ENCODE measurements at places on chromosomes 7 and 10.
A peak's percentile ranks its signal among the peaks of the same experiment; 100 is the strongest.

GRCh38 chr7:50914460-50914859, 131.8 kb upstream of the GRB10 start:
- no peak for DNase-seq

- DNase-seq: no peak
Measured at GRCh38 chr10:94353336-94353735, 9.4 kb downstream of the NOC3L start.

DNA sequence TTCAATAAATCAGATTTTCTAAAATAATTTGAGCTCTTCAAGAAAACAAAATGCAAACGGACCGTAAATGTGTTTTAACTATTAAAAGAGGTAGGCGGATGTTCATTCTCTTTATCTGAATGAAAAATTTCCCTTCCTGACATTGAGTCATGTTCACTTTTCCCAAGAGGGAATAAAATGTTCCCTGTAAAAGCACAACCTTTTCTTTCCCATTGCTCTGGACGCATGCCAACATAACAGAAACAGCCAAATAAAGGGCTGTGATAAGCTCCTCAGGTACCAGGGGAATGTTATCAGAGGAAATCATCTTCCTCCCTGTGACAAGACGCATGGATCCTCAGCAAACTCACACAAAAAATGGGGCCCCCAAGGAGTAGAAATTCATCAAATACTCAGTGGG, 251.8 kb downstream of the MTERF1 start:
- DNase-seq: no peak

- peak; percentile 82 for DNase-seq
Measured at GRCh38 chr10:29689001-29689400, 54.2 kb upstream of the SVIL start.

DNA sequence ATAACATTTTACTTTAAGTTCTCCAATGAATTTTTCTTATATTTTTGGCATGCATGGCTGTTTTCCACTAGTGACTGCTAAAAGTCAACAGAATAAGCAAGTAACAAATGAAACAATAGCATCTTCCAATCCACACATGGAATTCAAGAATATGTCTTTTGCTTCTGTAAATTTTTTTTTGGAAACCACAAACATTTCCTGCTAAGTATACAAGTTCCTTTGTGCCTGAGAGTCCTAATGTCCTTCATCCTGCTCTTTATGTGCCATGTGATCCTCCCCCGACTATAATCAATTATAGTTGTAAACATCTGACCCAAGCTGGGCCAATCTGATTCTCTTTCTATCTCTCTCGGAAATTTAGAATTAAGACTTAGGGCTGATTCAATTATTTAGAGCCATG, 61.2 kb downstream of the PPP1R3C start:
- DNase-seq: peak; percentile 52

- no peak for DNase-seq
Measured at GRCh38 chr10:101066146-101066895, 4.5 kb downstream of the KAZALD1 start.

DNA sequence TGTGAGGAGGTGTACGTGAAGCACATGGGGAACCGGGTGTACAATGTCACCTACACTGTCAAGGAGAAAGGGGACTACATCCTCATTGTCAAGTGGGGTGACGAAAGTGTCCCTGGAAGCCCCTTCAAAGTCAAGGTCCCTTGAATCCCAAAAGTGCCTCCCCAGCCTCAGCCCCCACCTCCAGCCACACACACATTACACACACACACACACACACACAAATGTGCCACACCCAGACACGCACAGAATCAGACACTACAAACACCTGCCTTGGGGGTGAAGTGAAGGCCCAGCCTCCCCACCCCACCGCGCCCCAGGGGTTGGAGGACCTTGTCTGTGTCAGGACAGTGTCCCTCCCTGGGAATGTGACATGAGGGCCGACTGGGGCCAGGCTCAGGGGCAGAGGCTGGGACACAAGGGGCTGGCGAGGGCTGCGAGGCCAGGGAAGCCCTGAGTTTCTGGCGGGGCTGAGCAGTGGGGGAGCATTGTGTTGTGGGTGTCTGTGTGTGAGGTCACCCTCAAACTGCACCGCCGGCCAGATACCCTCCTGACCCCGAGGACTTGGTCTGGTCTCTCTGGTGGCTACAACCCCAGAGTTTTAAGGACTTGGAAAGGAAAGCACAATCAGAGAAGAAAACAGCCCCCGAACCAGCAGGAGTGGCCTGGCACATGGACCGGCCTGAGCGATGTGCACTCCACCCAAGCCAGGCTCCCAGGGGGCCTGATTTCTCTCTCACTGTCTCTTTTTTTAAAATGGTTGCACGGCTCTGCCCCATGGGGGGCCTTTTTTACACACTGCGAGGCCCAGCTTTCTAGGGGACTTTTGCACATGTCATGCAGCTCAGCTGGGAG, 4.0 kb upstream of the ATP6V1F start:
- no peak for DNase-seq

DNA sequence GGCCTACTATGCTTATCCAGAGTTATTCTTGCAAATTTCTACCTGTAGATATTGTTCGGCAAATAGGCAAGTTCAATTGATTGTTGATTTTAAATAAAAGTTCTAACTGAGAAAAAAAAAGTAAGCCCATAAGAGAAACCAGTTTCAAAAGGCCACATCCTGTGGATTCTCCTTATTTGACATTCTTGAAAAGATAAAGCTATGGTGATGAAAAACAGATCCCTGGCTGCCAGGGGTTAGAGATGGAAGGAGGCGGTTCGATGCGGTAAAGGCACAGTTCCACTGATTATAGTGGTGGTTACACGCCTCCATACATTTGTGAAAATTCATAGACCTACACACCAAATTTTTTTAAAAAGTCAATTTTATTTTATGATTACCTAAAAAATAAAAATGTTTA, 347.8 kb downstream of the KCNMA1 start:
- DNase-seq: no peak

DNA sequence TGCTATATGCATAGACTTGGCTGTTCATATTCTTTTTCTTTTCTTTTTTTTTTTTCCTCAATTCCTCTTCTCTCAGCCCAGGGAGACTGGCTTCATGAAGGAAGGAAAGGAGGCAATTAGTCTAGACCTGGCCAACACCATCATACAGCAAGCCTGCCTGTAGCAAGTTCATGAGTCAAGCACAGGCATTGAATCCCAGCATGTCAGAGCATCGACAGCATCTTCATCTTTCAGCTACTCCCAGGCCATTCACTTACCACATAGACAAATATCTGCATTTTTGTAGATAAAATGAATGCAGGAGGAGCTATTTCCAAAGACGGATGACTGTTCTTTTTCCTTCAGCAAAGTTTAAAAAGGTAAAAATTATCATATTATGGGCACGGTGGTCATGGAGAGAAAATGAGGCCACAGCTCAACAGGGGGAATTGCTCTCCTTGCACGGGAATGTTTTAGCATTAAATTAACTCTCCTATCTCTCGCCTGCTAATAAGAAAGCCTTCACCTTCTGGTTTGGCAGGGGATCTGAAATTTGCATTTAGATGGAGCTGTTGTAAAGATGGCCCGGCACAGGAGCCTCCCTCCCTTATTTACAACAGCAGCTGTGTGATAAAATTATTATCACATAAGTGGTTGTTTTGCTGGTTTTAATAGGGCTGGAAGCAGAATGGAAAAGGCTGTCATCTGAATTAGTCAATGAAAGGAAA, 626.5 kb upstream of the AUTS2 start:
- peak; percentile 34 for DNase-seq

- peak; percentile 20 for DNase-seq
Measured at GRCh38 chr7:17598846-17599245, 300.4 kb downstream of the AHR start.

Data from astrocyte (in vitro differentiated cells and primary cell).